ENCODE measurements at places on chromosomes 2 and 18.

- DNase-seq, result no peak
These were observed 32.4 kb downstream of the IL18R1 start for GRCh38 chr2:102387763-102388546.

DNA sequence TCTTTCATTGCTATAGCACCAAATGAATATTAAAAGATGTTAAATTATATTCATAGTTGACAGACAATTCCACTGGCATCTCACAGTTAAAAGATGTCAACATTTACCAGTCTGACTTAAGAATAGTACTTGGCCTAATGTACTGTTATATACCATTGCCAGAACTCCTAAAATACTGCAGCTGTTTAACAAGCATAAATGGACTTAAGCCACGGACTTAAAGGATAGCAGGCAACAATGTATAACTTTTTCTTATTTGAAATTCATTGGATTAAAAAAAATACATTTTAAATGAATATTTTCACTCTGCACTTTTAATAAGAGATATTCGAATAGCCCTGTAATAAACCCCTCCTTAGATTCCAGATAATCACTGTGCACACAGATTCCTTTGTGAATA is 3.8 kb downstream of the TCF4 start:
- no peak for DNase-seq

GRCh38 chr2:230901006-230901405 is 24.0 kb downstream of the GPR55 start:
- DNase-seq, result no peak

GRCh38 chr2:78861546-78861945 is 164.0 kb upstream of the REG3G start:
- no peak for DNase-seq
